ENCODE measurements at places on chromosomes 16 and 17.

DNA sequence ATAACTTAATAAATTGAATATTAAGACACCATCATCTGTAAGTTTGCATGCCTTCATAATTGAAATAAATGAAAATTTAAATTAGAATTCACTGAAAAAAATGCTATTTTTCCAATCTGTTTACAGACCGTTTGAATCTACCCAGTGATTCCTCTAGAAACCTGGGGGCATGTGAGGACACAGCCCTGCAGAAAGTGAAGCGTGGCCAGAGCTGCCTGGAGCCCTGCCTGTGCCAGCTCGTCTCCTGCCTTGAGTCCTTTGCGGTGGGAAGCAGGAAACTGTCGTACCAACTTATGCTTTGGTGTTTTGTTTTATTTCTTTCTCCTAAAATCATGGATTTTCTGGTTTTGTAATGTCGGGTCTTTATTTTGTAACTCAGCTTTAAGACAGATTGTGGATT is 67.8 kb upstream of the FA2H start:
- DNase-seq: no peak

DNA sequence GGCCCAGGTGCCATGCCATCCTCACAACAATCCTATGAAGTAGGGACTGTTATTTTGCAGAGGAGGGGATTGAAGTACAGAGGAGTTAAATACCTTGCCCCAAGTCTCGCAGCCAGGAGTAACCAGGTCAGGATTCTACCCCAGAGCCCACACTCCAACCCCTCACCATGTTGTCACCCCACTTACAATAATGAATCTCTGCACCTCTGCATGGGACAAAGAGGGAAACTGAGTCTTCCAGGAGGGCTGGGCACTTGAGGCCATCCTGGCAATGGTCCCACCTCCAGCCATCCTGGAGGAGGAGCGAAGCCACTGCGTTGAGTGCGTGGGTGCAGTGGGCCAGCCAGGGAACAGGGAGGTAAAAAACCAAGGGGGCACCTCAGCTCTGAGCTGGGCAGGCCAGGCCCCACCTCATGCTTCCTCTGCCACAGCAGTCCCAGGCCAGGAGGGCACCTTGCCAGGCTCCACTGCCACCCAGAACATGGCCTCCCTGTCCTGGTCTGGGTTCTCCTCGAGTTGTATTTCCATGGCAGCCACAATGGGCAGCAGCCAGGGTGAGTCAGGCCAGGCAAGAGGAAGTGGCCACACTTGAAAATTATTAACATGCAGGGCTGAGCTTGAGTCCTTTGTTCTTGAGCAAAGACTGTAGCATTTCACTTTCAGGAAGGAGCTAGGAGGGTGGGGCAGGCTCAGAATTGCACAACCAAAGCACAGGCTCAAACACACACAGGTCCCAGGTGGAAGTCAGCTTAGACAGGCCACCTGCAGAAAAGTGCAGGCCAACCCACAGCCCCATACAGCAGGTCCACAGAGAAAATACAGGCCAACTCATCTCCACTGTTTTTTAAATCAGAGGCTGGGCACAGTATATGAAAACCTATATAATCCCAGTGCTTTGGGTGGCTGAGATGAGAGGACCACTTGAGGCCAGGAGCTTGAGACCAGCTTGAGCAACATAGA is 52.1 kb downstream of the CUEDC1 start:
- DNase-seq: no peak

DNA sequence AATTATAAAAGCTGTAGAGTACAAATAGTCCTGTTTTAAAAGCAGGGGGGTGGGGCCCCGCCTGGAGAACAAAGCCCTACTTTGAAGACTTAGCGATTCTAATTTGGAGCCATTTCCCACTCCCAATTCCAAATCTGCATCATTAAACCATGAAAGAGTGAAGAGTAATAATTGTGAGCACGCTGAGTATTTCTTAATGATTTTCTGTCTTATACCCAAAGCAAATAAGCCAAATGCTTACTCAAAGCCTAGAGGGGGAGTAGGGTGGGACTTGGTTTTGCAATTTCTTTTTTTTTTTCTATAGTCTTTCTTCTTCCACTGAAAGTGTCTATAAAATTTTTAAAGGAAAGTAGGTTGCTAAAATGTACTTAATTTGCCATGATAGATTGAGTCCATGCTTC is 470.1 kb downstream of the TOX3 start:
- no peak for DNase-seq

DNA sequence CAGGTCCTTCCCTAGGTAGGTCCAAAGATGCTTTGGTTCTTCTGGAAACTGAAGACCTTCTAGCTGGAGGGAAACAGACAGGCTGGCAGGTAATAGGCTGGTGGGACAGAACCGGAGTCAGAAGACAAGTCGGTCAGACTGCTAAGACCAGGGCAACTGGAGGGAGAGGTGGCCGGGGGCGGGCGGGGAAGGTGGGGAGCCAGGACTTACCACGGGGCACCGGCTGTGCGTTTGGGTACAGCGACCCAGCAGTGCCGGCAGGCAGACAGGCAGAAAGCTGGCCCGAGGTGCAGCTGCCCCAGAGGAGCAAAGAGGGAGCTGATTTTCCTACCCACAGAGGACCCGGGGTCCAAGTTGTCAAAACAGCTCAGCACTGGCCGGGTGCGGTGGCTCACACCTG is 575 bp downstream of the SLC52A1 start:
- no peak for DNase-seq

DNA sequence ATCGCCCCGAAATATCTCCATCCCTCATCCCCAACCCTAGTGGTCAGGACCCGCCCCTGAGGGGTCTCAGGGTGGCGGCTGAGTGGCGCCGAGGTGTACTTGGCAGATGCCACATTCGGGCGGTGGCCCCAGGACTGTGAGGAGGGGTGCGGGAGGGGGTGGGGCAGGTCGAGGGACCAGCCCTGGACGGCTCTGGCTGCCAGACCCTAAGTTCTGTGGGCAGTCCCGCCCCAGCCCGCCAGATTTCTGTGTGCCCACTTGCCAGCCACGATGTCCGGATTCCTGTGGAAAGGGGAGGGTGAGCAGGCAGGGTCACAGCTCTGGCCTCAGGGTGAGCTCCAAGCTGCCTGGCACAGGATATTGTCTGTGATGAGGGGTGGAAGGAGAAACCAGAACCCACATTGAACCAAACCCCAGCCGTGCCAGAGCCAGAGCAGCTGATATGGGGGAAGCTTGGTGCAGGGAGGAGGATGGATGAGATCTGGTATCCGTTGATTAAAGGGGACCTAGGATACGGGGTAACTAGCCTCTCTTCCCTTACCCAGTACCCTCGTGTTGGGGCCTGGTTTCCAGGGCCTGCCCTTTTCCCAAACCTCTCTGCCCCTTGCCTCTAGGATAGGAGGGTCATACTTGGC is 1.1 kb upstream of the CHAD start:
- DNase-seq: no peak

DNA sequence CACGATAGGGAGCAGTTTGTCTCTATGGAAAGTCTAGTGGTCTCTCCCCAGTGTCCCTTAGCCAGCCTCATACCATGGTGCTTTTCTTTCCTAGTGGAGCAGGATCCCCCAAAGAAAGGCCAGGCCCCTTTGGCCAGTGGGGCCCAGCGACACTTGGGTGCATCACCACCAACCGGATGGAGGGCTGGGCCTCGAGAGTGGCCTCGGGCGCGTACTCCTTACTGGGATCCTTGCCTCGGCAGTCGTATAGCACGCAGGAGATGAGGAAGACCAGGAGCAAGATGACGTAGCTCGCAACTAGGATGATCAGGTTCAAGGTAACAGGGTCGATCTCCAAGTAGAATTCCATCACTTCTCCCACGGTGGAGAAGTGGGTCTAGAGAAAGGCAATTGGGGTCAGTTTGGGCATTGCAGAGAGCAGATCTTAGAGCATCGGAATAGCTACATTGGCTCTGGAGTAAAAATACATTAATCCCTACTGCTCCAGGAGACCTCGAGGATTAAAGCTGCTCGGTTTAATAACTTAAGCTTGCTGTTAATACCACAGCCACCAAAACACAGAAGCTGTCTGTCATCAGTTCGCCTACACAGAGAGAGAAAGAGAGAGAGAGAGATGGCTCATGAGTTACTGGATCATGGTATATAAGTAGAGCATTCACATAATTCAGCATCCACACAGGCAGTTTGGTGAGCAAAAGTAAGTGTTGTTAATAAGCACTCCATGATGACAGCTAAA is at the start of gene SMIM36:
Gene SMIM36 (minus strand): TSS at position 467 of the 736 bp plus-strand sequence.
- no peak for DNase-seq

- DNase-seq: no peak
Measured at GRCh38 chr16:3645504-3646347, 8.8 kb upstream of the DNASE1 start.

GRCh38 chr17:9021158-9021991 is at the start of gene NTN1:
Gene NTN1, plus strand, starts transcription at chr17:9021510. Its CDS starts 864 bp downstream, at chr17:9022374.
- no peak for DNase-seq

GRCh38 chr16:81564421-81564911 is 119.9 kb downstream of the CMIP start:
- no peak for DNase-seq

DNA sequence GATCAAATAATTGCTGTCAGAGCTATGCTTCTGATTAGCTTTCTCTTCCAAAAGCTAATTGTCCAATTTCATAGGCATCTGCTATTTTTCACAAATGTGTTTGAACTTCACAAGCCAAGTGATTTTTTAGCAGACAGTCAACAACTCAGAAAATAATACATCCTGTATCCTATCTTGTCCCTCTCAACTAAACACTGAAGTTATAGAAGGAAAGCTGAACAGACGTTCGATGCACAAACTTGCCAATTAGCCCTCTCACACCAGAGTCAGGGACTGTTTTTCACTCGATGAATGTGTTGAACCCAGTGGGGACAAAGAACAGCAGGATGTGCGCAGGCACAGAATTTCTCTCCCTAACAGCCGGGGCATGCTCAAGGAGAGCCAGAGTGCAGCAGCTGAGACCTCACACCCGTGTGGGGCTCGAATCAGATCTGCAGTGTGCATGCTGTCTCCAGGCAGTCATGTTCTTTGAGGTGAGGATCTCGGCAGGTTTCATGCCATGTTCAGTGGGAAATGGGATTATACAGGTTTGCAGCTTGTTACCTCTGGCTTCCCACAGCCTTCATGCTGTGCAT is 246.7 kb upstream of the SDK2 start:
- no peak for DNase-seq

DNA sequence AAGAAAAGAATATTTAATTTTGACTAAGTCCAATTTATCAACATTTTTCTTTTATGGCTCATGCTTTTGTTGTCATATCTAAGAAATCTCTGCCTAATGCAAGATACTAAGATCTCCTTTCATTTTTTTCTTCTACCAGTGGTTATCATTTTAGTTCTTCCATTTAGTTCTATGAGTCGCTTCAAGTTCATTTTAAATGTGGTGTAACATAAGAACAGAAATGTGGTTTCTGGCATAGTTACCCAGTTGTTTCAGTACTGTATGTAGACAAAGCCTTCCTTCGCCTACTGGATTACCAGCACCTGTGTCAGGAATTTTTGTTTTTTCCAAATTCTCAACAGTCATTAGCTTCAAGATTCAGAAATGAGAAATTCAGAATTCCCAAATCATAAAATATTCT is 175.7 kb downstream of the PARN start:
- no peak for DNase-seq

DNA sequence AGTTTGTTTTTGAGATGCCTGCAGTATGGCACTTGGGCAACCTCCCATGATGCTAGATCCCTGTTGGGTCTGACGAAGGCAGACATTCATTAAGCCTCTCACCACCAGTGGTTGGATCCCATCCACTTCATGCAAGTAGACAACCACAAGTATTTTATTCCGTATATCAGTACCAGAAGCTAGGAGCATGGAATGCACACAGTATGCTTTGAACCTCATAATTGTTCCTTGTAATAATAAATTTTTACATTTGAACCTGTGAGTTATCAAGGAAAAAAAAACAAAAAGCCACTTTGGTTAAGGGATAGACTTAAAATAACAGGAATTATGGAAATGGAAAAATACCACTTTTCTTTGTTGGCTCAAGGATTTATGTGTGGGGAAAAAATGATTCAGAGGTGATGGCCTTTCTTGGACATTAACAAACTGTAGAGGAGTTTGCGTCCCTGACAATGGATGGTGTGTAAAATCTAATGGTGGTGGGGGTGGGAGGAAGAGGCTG is 107.1 kb upstream of the KCNJ16 start:
- no peak for DNase-seq

GRCh38 chr17:21573961-21574610 is 118.2 kb upstream of the KCNJ18 start:
- DNase-seq: peak; percentile 4

DNA sequence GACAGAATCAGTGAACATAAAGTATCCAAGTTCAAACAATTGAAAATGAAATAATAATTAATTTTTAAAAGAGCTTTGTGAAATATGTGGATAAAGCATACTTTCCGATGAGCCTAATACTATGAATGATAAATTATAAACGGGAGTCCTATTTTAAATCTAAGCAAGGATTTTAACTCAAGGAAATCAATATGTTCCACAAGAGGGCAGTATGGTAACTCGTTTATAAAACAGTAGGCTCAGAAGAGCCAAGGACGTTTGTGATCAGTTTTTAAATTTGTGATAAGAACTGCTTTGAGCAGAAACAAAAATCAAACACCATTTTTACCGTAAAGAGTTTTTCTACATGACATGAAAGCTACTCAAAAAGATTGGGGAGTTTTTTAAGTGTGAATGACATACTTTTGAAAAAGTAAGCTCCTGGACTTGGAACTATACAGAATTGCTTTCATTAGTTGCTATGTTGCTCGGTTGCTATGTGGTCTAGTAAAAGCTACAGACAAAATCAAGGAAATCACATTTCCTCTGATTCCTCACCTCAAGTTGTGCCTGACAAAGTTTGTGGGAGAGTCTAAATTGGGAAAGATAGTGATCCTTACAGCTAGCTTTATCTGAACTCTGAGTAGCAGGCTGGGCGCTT is 11.8 kb upstream of the TEKT1 start:
- no peak for DNase-seq

Data from stimulated activated CD8-positive, alpha-beta memory T cell treated with anti-CD3 and anti-CD28 coated beads, Interleukin-12 subunit alpha, Interleukin-12 subunit beta, amount 100 ng/mL, for 1 hour (primary cell).